ENCODE measurements at places on chromosomes 4 and X.

GRCh38 chr4:78482281-78482680 lies 69.3 kb upstream of the ANXA3 start:
- no peak for DNase-seq

DNA sequence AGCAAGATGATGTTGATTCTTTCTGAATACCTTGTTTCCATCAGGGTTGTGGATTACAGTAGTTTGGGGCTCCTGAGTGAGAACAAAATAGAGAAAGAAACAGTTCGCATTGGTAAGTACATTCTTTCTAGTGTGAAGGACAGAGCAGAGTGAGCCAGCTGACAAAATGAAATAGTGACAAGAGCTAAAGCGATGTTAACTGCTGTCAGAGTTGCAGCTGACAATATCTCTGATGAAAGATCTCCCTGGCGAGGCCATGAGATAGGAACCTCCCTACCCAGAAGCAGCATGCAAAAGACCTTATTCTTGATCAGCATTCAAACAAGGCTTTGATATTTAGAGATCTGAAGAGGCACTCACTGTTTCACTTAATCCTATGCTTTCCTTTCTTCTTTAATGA lies 258.6 kb downstream of the CAMK2D start:
- no peak for DNase-seq

DNA sequence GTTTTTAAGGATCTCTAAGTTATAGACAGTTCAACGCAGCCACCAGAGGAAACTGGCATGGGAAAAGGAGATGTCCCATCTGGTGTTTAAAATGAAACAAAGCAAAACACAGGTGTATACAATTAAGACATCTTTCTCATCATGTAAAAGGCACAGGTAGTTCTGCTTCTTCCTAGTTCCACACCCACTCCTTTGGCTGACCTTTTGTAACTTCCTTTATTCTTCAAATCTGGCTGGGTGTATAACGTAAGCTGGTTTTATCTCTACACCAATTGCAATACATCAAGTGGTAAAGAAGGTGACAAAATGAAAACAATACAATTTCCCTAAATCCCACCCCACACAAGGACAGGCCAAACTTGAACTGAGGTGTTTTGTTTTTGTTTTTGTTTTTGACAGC lies 27.3 kb upstream of the FBXW7 start:
- no peak for DNase-seq

DNA sequence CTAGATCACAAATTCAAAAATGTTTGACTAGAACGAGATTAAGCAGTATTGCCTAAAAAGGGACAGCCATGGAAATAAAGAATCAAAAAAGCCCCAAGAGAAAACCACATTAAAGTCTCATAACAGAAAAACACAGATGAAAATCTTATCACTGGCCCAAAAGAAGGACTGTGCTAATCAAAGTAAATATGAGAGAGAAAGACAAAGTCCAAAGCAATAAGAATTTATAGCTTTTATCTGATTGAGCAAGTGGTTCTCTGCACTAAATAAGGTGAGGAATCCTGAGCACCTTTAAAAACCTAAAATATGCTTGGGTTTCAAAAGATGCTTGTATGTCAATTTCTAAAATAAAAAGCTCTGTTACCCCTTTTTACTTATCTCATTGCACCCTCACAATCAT lies 409.3 kb downstream of the GASK1B start:
- DNase-seq: no peak

DNA sequence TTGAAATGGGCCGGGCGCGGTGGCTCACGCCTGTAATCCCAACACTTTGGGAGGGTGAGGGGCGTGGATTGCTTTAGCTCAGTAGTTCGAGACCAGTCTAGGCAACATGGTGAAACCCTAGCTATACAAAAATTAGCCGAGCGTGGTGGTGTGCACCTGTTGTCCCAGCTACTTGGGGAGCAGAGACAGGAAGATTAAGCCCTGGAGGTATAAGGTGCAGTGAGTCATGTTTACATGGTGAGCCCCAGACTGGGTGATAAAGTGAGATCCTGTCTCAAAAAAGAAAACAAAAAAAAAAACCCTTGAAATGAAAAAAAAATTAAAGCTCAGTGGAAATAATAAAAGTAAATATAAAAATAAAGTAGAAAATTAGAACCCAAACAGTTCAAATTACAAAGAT lies 6.9 kb upstream of the XAGE2 start:
- DNase-seq: no peak

DNA sequence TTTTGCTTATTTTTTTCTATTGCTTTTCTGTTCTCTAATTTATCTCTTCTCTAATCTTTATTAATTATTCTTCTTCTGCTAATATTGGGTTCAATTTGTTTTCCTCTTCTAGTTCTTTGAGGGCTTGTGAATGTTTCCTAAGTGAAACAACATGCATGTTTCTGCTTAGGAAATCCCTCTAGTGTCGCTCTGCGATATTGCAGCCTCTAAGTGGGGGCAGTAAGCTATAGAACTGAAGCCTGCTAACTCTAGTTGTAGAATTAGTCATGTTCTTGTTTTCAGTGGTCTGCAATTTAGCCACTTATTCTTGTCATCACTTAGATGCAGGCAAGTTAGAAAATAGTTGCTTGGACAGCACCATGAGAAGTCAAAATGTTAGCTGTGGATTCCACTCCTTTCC lies 222.6 kb downstream of the SPIN4 start:
- no peak for DNase-seq

DNA sequence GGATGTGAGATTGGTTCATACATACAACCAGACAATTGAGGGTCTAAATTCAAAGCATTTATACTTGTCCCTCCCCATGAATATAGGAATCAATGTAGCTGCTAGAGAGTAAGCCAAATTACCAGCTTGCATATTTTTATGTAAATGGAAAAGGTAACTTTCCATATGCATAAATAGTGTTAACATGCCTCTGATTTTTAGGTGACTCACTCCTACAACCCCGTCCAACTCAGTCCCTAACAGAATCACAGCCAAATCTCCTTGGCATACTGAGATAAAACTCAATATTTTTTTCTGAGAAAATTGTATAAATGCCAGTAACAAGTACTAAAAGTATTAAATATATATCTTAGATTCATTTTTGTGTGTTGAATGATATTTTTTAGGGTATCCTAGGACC lies 67.2 kb downstream of the INPP4B start:
- no peak for DNase-seq
